ENCODE measurements at places on chromosomes 3 and 15.

- DNase-seq = no peak
Measured at GRCh38 chr15:33159726-33160453, 34.6 kb downstream of the FMN1 start.

GRCh38 chr15:23910030-23910429 lies 222.9 kb upstream of the NDN start:
- DNase-seq = no peak

DNA sequence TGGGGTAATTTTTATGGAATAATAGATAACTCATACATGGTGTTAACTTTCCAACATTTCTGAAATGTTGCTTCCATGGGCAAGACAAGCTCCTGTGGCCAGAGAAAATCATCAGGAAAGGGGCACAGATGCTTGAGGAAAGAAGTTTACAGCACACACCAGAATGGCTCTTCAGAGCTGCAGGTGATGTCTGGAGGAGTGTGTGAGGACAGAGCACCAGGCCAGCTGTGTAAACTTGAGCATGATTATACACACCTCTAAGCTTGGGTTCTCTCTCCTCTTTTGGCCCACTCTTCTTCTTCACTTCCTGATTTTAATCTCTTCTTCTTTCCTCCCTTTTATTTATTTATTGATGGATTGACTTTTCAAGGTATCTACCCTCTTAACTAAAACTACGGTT lies 676.0 kb downstream of the GRM7 start:
- DNase-seq = no peak

DNA sequence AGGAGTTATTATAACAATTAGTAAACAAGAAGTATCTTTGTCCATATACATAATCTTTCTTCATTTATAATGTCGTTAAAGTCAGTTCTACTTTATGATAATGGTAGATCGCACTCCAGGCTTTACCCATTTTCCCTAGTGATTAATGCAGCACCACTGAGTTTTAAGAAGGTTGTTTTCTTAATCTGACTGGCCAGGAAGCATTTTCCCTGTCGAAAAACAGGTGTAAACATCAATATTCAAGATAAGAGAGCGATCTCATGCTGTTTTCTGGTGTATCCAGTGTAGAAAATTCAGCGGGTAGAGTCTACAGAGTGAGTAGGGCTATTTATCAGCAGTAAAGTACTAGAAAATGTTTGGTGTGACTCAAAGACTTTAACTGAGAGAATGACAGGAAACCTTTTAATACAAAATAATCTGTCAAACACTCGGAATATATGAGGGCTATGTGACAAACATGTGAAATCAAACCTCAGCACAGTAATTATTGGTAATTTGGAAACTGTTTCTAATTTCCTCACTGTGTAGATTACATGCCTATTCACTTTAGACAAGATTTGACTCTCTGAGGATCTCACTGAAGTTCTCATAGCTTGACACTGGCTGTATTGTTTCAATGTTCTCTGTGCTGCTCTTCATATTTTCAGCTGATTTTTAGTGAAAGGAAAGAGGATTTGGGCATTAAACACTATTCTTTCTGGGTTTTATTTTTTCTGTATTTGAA lies 1013.2 kb downstream of the VGLL3 start:
- DNase-seq = no peak

GRCh38 chr15:41872166-41872747 lies 21.6 kb downstream of the SPTBN5 start:
- DNase-seq = no peak

DNA sequence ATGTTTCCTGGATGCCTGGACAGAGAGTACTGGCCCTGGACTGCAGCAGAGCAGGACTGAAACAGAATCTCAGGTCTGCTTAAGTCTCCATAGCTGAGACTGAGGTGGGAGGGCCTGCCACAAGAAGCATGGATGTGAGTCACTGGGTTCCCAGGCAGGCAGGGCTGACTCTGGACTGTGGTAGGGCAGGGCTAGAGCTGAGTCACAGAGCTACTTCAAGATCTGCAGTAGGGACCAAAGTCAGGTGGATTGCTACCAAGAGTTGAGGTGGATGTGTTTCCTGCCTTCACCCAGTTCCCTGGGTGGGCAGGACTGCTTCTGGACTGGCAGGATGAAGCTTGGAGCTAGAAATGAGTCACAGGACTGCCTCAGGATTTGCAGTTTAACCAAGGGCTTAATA lies 282.9 kb downstream of the AGBL1 start:
- DNase-seq = no peak

DNA sequence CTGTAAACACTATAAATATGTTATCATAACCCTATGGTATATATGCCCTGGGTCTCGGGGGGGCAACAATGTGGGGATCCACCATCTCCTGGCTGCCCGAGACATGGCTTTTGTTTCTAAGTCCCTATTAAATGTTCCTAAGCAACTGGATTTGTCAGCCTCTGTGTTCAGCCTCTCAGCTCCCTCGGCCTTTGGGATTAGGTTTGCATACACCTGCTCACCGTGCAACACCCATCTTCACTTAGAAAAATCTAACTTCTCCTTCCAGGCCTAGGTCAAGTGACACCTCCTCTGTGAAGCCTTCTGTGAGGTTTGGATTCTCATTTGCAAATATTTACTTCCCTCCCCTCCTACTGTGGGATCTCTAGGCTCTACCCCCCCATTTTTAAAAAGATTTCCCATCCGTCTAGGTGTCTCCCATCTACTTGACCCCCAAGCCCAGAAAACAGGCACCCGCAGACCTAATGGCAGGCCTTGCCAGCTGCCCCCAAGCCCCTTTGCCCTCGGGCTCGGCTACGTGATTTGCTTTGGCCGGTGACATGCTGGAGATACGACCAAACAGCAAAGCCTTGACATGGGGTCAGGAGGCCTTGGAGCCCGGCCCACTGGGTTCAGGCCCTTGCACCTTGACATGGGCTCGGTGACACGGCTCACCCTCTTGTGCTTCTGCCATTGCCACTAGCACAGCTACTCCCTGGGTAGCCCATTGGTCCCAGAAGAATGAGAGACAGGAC lies 66.0 kb upstream of the BLM start:
- no peak for DNase-seq

DNA sequence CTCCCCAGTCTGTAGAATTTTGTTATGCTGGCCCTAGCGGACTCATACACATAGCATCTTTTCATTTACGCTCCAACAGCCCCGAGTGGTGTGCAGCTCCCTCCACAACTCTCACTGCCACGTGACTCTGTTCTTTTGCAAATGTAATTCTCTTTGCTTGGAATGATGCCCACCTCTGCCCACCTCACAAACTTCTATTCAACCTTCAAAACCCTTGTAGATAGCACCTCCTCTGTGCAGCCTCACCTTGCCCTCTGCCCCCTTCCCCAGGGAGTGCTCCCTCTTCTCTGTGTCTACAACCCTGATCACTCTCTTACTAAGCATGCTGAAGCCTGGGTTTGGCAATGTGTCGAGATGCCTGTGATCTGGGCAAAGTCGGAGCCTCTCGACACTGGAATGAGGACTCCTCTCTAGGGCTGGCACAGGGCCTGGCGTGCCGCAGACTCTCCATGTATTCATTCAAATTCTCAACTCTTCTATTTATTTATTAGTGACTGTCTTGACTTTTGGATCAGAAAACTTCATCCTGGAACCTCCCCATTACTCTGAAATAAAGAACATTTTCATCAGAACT lies 73.5 kb downstream of the MGLL start:
- DNase-seq = no peak

DNA sequence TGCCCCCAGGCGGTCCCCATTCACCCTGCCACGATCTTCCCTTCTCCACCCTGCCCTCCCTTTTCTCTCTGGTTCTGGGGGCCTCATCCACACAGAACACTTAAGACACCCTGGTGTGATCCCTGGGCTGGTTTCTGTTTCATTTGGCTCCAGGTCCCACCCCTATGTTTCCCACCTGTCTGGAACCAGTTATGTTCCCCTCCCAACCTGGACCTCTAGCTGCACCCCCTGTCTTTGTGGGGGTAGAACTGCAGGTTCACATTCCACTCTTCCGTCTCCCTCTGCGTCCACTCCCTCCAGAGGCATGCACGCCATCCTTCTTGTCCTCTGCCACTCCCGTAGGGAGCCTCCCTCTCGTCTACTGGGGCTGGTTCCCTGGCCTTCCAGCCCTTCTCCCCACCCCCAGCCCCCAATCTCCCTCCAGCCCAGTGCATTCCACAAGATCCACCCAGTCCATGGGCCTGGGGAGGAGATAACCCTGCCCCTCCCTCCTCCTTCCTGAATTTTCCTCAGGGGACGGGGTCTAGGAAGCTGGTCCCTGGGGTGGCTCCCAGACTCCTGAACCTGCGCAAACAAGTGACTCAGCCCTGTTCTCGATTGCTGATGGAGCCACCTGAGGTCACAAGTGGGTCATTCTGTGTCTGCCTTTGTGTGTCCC lies 73.8 kb downstream of the ABTB1 start:
- no peak for DNase-seq

DNA sequence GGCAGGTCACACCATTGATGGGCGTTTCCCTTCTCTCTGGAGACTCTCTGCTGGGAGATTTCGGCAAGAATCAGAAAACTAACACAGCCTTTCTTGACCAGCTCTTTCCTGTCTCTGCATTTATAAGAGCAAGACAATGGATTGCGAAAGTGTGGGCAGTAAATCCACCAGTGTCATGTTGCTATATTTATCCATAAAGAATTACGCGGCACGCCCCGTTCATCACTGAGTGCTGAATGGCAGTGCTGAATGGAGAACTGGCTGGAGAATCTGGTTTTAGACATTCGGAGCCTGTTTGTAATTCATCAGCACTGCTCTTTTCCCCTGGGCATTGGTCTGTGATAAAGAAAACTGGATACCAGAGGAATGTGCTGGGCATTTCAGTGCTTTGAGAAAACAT lies 2.0 kb upstream of the CEMIP start:
- no peak for DNase-seq

- DNase-seq = no peak
Measured at GRCh38 chr3:38268522-38268921, 2.9 kb downstream of the SLC22A13 start.

- DNase-seq = no peak
Measured at GRCh38 chr15:38528294-38528693, 36.3 kb downstream of the RASGRP1 start.

DNA sequence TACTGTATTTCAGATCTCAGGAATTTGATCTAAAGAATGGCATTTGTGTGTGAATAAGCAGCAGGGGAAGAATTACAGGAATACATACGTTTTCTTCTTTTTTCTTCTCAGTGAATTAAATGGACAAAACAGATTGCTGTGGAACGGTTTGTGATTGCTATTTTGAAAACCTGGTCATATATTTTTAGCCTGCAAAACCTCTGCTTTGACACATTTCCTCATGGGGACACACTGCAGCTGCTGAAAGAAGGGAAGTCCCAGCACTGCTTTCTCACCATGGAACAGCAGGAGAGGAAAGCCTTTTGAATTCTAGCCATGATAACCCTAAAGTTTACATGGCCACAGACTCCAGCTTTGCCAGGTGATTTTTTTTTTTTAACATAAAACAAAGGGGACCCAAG lies 315.0 kb downstream of the OXSM start:
- DNase-seq = no peak

GRCh38 chr3:130907966-130908365 lies 14.1 kb downstream of the ATP2C1 start:
- DNase-seq = no peak

- no peak for DNase-seq
Measured at GRCh38 chr3:48852151-48852550, 4.5 kb upstream of the PRKAR2A start.

DNA sequence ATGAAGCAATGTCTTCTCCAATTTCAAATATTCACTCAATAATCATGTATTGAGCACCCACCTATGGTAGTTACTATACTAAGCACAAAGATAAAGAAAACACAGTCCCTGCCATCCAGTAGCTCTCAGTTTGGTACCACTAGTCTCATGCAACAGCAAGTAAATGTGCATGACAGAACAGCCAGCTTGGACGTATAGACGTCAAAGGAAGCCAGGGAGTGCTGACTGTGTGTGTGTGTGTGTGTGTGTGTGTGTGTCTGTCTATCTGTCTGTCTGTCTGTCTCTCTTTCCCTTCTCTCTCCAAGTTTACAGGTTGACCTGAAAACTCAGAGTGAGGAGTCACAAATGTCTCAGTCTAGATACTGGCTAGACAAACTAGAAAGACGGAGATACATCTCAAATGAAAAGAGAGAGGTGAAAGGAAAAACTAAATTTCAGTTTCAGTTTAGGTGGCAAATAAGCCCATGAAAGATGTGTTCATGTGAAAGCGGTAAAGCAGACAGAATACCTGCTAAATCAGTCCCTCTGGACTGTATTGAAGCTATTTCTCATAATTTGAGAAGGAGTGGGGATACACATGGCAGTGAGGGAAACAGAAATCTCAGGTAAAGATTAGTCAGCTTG lies 141.1 kb upstream of the PTPRG start:
- DNase-seq = no peak

Measured in NCI-H187 treated with DMSO at 0.1 percent for 48 hours (cell line).